Posterior cingulate gyrus (tissue), 11 donors: ENCODE measurements at places on chromosomes 6 and 20.

DNA sequence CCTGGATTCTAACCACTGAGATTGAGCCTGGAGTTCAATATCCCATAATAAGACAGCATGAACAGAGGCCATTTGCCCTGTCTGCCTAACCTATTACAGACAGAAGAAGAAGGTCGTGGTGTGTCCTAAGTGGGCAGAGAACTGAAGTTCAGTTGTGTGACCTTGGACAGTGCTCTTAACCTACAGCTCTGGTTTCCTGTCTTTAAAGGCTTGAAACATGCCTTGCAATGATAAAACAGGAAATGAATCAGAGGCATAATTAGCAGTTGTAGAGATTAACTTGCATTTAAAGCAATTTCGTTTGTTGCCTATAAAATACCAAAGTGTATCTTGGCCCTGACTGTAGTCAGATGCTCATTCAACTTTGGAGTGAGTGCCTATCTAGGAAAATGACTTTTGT is 507.2 kb upstream of the CHD6 start:
- no peak for DNase-seq

DNA sequence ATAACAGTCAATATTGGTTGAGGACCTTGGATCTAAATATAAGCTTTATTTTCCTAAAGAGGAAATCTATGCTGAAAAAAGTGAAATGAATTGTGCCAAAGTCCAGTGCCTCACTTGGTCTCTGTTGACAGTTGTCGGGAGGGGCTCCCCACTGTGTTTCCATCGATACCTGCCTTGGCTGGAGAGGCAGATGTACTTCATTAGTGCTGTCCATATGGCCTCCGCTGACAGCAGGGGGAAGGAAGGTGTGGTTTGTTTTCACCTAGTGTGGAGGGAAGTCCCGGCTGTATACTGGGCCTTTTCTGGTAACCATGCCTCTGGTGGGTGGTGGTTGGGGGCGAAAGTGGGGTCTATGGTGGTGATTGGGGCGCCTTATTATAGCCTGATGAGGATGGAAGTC is 42.7 kb downstream of the CD2AP start:
- no peak for DNase-seq

DNA sequence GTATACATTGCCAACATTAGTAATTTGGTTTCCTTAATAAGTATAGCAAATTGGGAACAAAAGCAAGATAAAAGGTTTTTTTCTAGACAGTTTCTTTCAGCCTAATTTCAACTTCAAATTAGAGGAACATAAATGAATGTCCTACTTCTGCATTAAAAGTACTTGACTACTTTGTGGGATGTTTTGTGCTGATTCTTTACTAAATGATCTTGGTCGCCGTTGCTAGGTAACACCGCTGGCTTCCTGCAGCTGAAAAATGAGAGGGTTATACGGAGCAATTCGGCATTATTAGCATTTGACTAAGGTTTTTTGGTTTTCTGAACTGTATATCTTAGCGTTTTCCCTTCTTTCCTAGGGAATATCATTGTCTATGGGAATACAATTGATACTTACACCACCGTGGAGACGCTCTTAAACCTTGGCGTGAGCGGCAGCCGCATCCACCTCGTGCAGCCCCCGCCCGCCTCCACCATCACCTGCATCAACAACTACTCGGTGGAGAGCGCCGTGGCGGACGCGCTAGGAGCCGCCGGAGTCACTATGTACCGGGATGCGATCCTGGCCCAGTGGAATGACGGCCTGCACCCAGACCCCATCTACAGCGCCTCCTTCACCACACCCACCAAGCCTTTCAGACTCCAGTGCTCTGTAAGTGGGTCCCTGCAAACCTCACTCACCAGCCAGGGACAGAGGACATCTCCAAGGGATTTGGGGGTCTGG is 90.9 kb upstream of the INSM1 start:
- DNase-seq = no peak

DNA sequence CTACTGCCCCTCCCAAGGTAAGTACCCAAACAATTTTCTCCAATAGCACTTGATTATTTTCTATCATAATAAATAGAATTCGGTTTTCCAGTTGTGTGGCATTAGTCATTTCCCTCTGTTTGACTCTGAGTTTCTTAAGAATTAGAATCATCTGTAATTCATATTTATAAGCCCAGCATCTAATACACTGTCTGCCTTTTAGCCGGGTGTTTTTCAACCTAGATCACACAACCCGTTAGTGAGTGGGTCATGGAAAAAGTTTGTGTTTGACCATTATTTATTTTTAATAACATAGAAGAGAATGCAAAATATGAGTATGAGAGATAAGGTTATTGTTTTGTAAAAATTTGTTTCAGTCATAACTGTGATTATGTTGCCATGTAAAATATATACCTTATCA is 701.6 kb downstream of the RFPL4B start:
- DNase-seq = no peak

GRCh38 chr6:34070315-34071135 is 75.4 kb downstream of the GRM4 start:
- DNase-seq = no peak

DNA sequence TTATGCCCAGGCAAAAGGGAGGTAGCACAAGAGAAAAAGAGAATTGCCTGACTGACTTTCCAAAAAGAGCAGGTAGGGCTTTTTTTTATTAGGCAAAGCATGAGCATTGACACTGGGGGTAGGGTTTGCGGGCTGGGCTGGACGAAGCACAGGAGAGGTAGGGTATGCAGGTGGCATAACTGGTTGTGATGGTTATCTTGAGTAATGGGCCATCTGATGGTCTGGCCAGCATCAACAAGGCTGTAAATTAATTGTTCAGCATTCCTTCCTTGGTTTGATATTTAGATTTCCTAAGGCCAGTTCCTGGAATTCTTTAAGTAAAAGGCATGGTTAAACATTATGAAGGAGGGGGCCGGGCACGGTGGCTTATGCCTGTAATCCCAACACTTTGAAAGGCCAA is 13.9 kb upstream of the BFSP1 start:
- DNase-seq = no peak

GRCh38 chr20:48843057-48843806 is 15.4 kb upstream of the PREX1 start:
- no peak for DNase-seq

DNA sequence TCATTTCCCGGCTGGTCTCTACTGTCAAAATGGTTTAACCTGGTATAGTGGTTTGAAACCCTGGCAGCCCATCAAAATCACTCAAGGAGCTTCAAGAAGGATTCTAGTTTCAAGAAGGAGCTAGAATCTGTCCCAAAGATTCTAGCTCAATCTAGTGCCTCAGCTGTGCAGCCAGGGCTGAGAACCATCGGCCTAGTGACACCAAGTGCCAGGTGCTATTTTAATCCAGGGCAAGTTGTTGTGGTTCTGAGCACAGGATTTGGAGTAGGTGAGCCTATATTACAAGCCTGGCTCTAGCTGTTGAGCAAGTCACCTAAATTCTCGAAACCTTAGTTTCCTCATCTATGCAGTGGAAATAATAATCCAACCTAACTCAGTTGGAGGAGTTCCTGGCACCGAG is 3.7 kb downstream of the MOCS1 start:
- no peak for DNase-seq

- DNase-seq = no peak
Observed at GRCh38 chr20:55283889-55284288, 721.4 kb downstream of the CBLN4 start.

GRCh38 chr6:38871741-38872568 is 156.8 kb downstream of the DNAH8 start:
- DNase-seq = peak; percentile 58

- DNase-seq = no peak
Observed at GRCh38 chr6:105028898-105029297, 72.0 kb downstream of the LIN28B start.

GRCh38 chr6:73028124-73028766 is 197.1 kb downstream of the KHDC1L start:
- DNase-seq = no peak

DNA sequence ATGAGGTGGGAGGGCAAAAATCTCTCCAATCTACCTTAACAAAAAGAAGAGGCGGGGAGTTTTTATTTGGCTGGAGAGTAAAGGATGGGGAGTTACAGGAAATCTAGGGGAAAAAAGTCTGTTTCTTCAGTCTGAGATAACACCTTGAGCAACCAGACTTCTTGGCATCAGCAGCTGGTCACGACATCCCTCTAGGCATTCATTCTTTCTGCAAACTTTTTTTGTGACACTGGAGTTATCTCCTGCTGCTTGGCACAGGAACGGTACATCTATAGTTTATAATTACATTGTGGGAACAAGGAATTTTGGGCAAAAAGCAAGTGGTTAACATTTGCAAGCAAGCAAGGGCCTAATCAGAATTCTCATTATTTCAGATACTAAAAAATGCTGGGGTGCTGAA is 50.6 kb upstream of the IFNGR1 start:
- no peak for DNase-seq

- no peak for DNase-seq
Observed at GRCh38 chr6:66970373-66970772, 1263.3 kb upstream of the EYS start.

DNA sequence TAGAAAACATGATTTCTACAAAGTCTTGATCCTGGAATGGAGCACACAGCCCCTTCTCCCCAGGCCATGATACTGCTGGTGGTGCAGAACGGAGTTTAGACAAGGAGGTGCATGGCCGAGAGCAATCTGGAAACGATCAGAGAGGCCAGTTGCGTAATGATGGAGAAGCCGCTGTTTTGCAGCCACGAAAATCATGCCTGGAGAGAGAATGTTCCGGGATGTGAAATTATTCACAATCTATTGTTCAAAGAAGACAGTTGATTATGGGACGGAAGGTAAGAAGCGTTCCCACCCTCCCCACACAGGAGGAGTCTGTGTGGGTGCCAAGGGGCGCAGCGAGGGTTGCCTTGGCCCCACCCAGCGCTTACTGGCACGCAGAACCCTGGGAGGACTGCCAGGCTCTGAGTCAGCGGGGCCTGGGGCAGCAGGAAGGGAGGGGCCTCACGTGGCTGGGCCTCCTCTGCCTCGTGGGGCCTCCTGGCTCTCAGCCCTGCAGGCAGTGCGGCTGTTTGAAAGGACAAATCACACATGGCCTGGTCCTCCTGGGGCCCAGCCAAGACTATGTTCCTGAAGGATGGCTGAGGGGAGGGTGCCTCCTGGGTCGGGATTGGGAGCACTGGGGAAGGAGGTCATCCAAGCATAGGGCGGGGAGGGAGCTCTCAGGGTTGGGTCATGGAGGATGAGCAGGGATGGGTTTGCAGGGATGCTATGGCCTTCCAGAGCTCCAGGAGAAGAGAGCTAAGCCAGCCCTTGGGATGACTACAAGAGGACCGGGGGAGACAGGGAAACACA is 8.7 kb upstream of the AP5S1 start:
- peak; percentile 96 for DNase-seq

DNA sequence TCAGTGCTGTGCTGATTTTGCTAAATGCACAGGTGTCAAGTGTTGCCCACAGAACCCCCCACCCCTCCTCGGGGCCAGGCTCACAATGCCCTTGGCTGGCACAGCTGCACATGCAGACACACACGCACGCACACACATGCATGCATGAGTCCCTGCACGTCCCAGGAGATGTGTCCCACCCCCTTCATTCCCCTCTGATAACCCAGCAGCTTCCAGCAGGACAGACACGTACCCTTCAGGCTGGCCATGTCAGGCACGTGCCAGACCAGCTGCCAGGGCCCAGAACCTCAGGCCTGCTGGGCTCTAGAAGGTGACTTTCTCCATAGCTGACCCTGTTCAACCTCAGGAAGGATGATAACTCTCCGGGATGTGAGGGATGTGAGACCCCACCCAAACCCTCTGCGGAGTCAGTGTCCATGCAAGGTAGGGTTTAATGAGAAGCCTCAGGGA is 44.4 kb downstream of the MRPL14 start:
- no peak for DNase-seq

DNA sequence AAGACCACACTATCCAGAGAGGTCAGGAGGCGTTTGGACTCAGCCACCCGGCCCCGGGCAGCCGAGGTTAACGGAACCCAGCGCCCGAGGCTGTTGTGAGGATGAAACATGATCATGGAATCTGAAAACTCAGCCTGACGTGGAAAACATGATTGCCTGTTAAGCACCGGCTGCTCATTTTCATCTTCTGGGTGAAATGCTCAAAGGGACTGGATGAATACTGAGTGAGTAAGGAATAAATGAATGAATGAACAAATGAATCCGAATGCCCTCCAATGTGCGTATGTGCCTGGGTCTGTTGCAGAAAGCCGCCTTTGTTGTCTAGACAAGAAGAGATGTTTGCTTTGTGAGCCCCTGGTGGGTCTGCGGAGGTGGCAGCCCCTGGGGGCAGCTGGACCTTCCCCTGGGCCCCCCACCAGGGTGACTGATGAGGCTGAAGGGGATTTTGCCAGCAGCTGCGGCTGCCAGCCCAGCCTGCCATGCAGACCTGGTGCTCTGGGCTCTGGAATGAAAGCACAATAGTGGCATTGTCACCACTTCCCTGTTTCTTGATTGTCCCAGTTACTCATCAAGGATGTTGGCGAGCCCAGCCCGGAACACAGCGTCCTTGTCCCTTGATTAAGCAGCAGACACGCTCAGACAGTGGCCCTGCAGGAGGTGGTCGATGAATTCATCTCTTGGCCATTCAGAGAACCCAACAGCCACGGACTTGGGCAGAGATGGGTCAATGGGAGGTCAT is 211.1 kb downstream of the ANKRD60 start:
- peak; percentile 89 for DNase-seq

GRCh38 chr20:61753987-61754956 is 311.4 kb downstream of the TAF4 start:
- no peak for DNase-seq

GRCh38 chr20:61507778-61508177 is 255.7 kb downstream of the CDH4 start:
- DNase-seq = no peak

DNA sequence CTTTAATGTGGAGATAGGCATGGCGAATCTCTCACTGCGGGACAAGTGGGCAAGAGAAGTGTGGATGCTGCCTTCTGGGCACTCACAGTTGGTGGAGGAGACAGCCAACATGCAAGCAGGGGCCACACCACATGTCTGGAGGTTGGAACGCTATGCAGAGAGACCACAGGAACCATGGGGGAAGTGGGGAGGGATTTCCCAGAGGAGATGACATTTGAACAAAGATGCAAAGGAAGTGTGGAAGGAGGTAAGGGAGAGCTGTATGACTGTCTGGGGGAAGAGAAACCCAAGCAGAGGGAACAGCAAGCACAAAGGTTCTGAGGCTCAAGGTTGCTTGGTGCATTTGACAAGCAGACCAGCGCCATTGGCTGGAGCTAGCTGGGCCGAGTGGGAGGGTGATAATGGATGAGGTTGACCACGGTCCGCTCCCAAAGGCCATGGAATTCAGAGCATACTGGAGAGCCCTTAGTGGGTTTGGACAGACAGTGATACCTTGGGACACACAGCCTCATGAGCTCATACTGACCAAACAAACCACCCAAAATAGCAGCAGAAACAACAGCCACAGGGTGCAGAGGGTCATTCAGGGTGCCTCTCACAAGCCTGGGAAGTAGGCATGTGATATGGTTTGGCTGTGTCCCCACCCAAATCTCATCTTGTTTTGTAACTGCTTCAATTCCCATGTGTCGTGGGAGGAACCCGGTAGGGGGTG is 7.6 kb upstream of the FAM110A start:
- DNase-seq = peak; percentile 37

DNA sequence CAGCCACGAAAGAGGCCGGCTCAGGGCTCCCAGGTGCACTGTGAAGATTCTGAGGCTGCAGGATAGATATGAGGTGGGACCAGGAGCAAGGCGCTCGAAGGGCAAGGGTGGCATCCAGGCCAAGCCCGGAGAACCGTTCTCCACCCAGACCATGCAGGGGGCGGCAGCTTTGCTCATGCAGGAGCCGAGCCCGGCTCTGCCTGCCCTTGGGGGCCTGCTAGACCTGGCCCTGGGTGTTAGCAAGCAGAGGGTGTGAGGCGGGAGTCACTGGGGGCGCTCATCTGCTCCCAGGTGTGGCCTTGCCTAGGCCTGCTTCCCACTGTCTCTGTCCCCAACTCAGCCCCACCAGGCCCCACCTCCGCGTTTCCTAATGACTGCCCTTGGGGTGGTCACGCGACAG is 59.4 kb downstream of the WDR27 start:
- DNase-seq = no peak

GRCh38 chr6:3911614-3912336 is 62.6 kb downstream of the FAM50B start:
- DNase-seq = peak; percentile 84
